ENCODE measurements at places on chromosomes 1 and 21.

- DNase-seq, result no peak
Measured at GRCh38 chr1:228798548-228798947, 63.3 kb downstream of the RHOU start.

GRCh38 chr1:219155135-219155534 lies 18.5 kb upstream of the LYPLAL1 start:
- no peak for DNase-seq

DNA sequence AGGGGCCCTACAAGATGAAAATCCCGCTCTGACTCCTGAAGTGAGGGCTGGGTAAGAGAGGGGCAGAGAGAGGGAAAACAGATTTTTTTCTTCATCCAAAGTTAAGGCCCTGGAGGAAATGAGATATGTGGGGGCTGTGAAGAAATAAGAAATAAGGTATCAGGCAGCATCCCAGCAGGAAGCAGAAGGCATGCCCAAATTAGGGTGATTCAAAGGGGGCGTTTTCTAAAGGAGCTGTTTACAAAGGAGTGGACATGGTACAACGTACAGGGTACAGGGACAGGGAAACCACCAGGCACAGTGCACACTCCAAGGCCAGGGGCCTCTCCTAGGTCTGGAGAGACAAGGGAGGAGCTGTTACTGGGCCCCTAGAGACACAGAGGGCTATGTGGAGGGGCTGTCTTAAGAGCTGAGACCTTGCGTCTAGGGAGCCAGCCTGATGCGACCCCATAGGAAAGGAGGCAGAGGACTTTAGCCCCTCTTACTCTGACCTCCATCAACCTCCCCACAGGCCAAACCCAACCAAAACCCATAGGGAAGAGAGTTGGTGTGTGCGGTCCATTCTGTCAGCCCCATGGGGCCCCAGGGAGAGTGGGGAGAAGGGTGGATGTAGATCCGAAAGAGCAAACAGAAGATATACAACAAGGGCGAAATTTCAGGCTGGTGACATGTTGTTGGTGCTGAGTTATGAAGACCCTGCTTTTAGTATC lies 38.6 kb downstream of the STYXL2 start:
- DNase-seq, result no peak

- DNase-seq, result no peak
Measured at GRCh38 chr1:160439718-160440117, 39.4 kb downstream of the VANGL2 start.

- DNase-seq, result no peak
Measured at GRCh38 chr1:175901076-175901836, 157.9 kb upstream of the TNR start.

DNA sequence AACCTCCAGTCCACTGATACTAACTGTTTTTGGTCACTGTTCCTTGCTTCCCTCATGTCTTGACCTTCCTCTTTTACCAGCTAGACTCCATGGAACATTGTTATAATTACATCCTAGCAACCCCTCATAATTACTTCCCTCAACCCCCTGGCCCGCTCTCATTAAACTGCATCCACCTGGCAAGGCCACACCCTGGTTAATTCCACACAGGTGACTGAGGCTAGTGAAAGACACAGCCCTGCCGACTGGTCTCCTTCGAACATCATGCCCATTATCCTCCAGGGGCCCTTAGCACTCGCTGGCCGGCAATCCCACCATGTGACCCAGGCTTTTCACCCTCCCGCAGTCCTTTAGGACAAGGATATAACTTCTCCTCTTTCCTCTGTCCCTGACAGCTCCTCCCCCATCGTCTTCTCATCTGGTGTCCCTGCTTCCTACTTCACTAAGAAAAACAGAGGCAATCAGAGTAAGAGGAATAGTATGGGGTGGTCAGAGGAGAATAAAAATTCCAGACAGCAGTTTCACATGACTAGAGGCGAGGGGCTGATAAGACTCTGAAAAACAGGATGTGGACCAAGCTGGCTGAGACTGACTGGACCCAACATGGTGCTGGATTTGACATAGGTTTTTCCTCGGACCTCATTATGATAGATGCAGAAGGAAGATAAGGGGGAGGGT lies 8.8 kb upstream of the TENT5B start:
- no peak for DNase-seq

- DNase-seq, result no peak
Measured at GRCh38 chr1:226466296-226466695, 58.4 kb upstream of the PARP1 start.

GRCh38 chr1:217164403-217164802 lies 441.2 kb upstream of the ESRRG start:
- DNase-seq, result no peak

DNA sequence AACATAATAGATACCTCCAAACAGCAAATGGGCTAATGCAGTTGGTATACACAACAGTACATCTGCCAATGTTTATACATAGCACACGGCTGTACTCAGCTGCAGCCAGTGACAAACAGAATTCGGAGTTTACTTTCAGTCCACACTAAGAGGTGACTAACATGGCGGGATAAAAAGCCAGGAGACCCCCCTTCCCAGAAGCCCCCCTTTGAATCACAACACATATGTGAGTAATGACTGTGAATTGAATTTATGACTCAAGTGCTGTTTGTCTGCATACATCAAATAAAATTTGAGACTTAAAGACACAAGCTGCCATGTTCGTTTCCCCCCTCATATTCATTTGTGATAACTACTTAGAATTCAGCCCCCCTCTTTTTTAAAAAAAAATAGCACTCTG lies 113.2 kb downstream of the RUNX1 start:
- no peak for DNase-seq

All from activated CD8-positive, alpha-beta memory T cell treated with anti-CD3 and anti-CD28 coated beads for 1 hour (primary cell).